ENCODE measurements at places on chromosomes 4 and X.

DNA sequence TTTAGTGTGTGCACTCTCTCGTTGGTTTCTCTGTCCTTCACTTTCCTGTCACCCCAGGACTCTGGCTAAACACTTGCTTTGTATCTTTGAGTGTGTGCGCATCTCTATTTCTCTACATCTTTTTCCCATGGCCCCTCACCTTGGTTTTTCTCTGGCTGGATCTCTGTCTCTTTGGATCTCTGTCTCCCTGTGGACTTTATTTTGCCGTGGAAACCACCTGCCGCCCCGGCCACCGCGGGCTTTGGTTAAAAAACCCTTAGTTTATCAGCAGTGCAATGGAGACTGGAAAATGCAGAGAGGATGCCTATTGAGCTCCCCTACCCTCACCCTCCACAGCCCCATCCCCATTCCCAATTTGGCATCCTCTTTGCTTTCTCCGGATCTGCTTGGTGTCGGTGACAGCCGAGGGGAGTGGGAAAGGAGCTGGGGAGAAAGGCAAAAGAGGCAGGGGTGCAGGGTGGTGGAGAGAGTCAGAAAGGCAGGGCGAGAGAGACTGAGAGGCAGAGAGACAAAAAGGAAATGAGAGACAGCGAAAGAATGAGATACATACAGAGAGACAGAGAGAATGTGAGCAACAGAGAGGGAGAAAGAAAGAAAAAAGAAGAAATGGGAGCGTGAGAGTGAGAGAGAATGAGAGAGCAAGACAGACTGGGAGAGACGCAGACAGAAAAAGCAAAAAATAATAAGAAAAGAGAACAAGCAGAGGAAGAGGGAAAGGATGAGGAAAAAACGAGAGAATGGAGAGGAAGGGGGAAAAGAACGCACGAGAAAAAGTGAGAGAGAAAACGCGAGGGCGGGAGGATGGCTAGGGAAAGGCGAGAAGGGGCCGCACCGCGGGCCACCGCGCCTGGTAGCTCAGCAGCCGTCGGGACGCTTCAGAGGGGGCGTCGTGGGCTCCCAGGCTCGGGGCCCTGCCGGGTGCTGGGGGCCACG, 688 bp downstream of the GPR101 start:
- no peak for DNase-seq

- DNase-seq: no peak
These were observed 54.2 kb downstream of the QRFPR start for GRCh38 chr4:121326597-121326996.

GRCh38 chr4:86653237-86653865, 59.2 kb downstream of the PTPN13 start:
- no peak for DNase-seq

DNA sequence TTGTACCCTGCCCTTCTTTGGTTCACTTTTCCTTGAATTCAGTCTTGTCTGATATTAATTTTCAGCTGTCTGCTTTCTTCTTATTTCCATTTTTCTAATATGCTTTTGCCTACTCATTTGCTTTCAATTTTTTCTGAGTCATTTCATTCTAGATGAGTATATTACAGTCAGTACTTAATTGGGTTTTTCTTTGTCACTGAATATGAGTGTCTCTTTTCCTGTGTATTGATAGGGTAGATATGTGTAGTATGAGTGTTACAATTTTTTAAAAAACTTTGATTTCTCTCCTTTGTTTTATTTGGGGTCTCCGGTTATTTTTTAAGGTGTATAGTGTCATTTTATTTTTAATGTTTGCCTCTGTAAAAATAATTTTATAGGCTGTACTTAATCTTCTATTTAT, 222.2 kb downstream of the IDS start:
- DNase-seq: no peak

DNA sequence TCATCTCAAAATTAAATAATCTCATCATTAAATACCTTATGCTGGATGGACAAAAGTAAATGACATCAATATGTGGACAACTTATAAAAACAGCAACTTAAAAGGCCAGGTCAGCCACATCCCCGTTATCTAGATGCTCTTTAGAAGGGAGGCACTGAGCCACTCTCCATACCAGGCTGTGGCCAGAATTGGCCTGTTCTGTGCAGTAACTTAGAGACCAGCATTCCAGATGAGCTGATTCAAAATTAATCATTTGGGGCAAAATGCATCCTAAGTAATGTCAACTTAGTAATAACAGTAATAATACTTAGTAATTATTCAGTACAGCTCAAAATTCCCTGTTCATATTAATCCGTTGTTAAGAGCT, 373.6 kb downstream of the FBXW7 start:
- no peak for DNase-seq

GRCh38 chrX:21779095-21779494, 21.2 kb upstream of the SMPX start:
- no peak for DNase-seq

DNA sequence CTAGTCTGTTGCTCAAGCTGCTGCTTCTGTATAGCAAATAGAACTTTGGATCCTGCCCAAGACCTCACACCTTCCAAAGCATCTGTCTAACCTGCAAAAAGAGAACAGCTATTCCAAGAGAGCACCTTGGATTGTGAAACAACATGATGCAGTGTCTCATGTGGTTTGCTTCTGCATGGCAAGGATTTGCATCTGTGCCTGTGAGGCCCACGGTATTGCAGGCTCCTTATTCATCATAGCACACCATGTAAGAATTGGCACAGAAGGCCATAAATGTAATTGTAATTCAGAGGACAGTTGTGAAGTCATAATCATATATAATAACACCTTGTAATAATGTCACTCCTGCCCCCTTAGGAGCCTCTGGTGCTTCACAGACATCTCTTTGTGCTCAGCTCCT, 147.1 kb downstream of the ZNF674 start:
- DNase-seq: no peak

- DNase-seq: no peak
These were observed 39.6 kb upstream of the DIPK2B start for GRCh38 chrX:45240301-45240700.

DNA sequence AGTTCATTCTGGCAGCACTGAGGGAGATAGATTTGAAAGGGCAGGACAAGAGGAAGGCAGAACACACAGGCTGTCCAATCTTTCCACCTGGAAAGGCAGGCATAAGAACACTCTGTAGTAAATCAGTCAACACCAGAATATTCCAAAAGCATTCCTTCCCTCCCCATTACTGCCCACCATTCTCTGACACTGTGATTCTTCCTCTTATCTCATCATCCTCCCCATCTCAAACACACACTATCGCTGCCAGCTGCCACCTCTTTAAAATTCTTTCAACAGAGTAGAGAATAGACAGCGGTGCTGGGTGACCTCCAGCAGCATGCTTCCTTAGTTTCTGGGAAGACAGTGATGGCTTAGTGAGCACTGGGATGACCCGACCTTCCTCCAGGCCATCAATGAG, 53.7 kb upstream of the MYOZ2 start:
- DNase-seq: no peak

DNA sequence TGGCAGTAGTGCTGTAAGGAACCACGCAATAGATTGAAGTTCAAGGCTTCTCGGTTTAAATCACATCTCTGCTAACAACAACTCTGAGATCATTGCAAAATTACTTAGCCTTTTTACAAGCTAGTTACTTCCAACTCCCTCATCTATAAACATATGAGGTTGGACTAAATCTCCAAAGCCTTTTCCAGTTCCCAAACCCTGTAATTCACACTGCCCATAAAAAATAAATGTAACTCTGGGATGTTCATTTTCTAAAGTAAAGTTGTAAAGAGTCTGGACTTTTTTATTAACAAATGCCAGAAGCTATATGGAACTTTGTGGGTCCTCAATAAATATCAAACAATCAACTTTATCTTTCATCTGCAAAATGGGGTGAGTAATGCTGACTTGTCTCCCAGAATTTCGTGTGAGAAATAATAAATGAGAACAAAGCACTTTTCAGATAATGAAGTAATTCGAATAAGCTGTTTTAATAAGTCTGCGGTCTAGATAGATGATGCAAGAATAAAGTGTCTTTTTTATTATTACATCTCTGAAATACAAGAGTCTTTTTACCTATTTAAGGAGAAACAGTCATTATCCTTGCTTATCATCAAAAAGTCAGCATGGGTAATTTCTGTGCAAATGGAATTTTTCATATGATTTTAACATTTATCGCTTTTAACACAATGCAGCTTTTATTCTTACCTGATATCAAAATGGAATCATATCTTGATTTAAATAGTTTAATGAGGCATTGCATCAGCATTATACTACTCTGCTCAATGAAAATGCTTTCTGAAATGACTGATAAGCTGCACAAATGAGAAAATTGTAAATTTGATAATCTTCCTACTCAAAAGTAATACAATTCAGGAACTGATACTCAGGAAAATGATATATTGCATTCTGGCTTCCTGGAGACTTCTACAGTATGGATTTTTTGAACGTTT, 252.6 kb downstream of the BANK1 start:
- no peak for DNase-seq

GRCh38 chr4:25795566-25796454, 67.0 kb downstream of the SEL1L3 start:
- DNase-seq: no peak

DNA sequence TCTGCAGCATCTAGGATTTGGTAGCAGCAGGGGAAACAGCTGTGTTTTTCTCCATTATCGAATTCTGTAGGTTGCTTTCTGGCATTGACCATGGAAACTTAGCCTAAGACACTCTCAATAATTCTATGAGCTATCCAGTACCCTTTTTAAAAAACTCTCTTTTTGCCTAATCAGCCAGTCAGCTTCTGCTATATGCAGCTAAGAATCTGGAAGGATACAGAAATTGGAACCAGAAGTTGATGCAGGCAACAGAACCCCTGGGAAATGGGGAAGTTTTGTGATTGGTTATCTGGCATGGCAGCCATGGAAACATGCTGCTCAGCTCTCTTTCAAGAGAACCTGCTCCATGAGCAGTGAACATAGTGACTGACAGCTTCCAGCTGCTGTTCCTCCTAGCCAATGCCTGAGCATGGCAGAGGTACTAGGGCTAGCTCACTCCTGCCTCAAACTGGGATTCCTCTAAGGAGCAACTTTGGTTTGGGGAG, 417.6 kb upstream of the MAOA start:
- no peak for DNase-seq

DNA sequence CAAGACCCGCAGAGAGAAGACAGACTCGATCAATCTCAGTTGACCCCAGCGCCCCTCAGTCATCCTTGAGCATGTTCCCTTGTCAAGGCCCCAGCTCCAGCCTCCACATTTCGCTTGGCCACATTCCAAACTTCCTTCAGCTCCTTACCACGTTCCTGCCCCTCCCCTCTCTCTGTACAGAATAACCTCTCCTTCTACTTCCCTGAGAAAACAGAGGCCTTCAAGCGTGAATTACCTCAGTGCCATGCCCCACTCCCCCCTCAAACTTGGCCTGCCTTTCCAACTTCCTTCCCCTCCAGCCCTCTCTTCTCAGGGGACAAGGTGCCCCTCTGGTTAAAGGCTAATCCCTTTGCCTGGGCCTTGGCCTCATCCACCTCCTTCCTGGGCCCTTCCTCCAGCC, 3.2 kb upstream of the RIPPLY1 start:
- DNase-seq: no peak

DNA sequence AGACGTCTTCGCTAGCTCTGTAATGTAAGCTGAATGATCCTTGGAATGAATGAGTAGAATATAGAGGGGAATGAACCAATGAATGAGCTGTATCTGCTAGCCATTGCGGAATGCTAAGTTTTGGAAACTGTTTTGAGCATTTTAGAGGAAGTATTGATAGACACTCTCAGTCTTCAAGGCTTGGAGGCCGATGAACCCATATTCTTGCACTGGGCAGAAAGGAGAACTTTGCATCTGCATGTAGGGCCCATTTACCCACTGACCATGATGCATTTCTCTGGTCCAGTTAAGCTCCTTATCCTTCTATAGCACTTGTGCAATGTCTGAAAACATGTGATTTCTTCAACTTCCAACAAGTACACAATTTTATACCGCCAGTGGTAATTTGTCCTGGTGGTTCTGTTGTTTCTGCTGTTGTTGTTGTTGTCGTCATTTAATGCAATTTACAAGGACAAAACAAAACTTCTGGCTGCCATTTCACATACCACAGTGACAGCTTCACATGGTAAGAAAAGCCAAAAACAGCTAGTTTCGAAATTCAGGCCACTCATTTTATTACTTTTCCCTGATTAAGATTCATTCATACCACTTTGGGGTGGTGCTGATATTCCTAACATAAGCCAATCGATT, 85.0 kb upstream of the MTM1 start:
- DNase-seq: no peak

DNA sequence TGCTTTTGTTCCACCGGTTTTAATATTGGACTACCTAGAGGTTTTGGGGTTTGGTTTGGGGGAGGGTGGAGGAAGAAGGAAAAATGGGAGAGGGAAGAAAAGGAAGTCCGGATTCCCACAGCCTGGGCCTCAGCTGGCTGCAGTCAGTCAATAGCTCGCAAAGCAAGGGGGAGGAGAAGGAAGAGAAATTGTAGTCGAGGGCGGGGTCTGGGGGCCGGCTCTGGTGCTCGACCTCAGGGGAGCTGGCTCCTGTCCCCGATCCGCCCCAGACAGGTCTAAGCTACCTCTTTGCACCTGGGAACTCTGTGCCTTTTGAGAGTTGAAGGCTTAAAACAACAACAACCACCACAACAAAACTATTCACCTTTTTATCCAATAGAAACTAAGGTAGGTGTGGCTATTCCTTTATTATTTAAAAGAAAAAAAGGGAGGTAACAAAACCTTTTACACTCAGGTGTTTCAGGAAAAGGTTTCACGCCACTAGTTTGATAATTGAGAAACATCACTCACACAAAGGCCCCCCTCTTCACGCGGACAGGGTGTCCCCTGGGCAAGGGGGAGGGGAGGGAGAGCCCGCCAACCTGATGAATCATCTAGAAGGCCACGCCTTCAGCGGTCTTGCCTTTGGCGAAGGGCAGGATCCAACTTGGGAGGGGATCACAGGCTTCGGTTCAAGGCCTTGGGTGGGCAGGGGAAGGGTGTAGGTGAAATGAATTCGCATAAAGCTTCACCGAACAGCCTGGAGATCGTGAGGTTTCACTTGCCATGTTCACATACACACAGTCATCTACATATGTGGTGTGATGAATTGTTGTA, 1.6 kb upstream of the LNX1 start:
- no peak for DNase-seq

DNA sequence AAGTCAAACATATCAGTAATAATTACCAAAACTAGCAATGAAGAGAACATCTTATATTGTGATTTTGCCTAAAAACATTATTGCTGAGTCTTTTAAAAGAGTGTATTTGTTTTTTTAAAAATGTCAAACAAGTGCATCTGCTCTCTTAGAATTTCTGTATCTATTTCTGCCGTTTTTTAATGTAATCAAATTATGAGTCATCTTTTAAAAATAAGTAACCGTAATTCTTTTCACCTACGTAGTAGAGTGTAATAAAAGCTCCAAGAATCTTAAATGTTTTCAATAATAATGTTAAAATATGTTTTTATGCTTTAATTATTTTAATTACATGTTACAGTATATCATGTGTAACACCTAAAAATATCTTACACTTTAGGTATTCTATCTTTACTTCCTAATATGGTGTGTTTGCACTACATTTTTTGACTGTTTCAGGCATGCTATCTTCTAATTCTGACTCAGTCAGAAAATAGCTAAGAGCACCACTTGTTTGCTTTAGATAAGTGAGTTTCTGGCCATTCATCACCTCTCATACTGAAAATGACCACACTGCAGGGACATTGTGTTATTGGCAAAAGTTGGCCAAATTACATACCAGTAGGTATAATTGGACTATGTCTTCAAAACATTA, 368.5 kb downstream of the PCDH7 start:
- DNase-seq: no peak

- no peak for DNase-seq
These were observed 109.6 kb downstream of the SH2D1A start for GRCh38 chrX:124455966-124456365.

- DNase-seq: no peak
These were observed 405.3 kb downstream of the MID1IP1 start for GRCh38 chrX:39206399-39207145.

GRCh38 chrX:153804100-153804595, 9.7 kb downstream of the SSR4 start:
- DNase-seq: no peak

Measured in NK-92 treated with Interleukin-12 subunit alpha and Interleukin-12 subunit beta, amount 100 ng/mL, for 24 hours (cell line).